ENCODE measurements at places on chromosomes 2 and 18. TPM values are rescaled to one million over a fixed set of nuclear protein-coding genes. Genes with fewer than 3 reads are reported as not detected.

SLC16A14 gene
- polyA plus RNA-seq, result 2.7 TPM

SKOR2 gene
- polyA plus RNA-seq, result not detected

KIAA2012 gene
- 0.12 TPM for polyA plus RNA-seq

NOSTRIN gene
- polyA plus RNA-seq, result not detected

ADAM23 gene
- polyA plus RNA-seq, result 6.6 TPM

BOLL gene
- polyA plus RNA-seq, result not detected

AQP12B gene
- not detected for polyA plus RNA-seq

EMX1 gene
- polyA plus RNA-seq, result not detected

ACMSD gene
- not detected for polyA plus RNA-seq

SLC25A12 gene
- 27.3 TPM for polyA plus RNA-seq

NAT8 gene
- not detected for polyA plus RNA-seq

OTOS gene
- polyA plus RNA-seq, result not detected

ATP5MC3 gene
- 519 TPM for polyA plus RNA-seq

COL4A4 gene
- 0.05 TPM for polyA plus RNA-seq

TCF23 gene
- polyA plus RNA-seq, result not detected

All from AG04450 (cell line).